ENCODE measurements at places on chromosomes 3 and 15.

DNA sequence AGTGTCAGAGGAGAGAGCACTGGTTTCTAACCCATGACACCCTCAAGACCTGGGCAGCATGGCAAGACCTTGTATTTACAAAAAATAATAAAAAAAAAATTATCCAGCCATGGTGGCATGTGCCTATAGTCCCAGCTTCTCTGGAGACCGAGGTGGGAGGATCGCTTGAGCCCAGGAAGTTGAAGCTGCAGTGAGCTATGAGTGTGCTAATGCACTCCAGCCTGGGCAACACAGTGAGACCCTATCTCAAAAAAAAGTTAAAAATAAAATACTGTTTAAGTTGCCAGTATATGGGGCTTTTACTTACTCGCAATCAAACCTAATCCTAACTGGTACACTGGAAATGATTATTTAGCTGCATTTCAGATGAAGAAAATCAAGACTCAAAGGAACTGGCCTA, 20.2 kb downstream of the ILDR1 start:
- no peak for DNase-seq

DNA sequence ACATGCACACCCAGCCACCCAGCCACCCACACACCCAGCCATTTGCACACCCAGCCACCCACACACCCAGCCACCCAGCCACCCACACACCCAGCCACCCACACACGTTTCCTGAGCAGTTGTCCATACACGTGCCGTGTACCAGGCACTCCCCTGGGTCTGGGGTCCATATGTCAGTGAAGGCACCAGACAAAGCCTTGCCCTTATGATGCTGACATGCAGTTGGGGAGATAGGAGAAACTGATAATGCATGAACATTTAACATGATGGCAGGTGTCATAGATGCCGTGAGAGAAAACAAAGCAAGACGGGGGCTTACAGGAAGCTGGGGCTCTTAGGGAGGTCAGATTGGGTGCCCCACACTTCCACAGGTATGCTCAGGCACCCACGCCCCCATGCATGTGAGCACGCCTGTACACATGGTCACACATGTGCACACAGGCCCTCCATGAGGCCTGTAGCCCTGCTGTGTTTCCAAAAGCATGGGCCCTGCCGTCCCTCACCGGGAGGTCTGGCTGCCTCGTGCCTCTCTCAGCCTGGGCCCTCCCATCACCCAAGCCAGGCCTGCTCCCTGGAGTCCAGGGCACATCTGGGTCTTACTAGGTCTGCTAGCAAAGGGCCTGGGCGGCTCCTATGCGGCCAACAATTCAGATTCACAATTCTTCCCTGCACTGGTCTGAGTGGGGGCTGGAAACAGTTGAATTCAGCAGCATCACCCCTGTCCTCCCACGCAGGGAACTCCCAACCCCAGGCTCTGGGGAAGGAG, 3.6 kb upstream of the DNAJB8 start:
- DNase-seq = no peak

DNA sequence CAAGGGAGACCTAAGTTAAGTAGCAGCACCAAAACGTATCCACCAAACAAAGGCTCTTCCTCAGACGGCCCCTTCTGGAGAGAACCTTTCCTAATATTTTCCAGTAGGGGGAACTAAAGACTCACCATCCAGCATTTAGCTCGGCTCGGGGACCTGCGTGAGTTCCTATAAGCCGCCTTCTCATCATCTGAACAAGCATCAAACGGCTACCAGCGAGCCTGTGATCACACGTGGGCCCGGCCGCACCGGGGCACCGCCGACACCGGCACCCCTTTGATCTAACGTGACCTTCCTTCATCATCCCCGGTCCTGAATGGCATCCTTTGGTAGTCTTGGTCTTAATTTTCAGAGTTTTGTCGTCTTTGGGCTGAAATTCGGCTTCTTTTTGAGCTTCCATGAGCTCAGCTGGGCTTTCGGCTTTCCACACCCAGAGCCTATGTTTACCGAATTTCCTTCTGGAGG, 1.4 kb upstream of the ROBO2 start:
- peak; percentile 48 for DNase-seq

- peak; percentile 36 for DNase-seq
Measured at GRCh38 chr3:190424478-190425439, 24.9 kb downstream of the TMEM207 start.

DNA sequence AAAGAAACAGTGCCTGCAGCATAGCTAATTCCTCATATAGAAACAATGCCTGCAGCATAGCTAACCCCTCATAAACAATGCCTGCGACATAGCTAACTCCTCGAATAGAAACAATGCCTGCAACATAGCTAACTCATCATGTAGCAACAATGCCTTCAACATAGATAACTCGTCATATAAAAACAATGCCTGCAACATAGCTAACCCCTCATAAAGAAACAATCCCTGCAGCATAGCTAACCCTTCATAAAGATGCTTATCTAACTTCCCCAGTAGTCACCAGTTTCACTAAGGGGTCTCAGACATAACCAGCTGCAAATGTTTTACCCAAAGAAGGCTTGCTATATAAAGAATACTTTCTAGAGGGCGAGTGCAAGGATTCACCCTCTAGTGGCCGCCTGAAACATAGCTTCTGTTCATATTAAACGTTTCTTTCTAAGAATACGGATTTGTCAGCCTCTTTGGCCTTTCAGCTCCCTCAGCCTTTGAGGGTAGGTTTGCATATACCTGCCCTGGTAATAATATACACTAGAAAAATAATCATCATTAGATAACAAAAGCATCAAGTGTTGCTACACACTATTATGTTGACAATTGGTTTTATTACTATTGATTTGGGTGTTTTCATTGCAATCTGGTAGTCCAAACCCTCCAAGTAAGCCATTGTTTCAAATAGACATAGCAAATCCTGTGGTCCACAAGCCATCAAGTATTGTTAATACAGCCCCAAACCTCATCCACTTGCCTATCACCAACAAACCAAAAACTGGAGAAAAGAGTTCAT, 44.4 kb upstream of the FAN1 start:
- peak; percentile 39 for DNase-seq

DNA sequence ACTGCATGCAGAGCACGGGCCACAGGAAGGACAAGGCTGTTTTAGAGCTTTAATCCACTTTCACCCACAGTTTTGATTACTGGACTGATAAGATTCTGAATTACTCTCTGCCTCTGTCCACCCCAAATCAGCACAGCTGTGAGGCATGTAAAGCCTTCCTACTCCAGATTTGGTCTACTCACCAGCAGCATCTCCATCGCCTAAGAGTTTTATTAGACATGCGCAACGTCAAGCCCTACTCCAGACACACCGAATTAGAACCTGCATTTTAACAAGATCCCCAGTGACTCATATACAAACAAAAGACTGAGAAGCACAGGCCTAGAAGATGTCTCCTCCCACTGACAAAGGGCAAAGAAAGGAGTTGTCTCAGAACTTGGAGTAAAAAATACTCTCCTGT, 221.2 kb downstream of the TUSC7 start:
- no peak for DNase-seq

- no peak for DNase-seq
Measured at GRCh38 chr3:188635258-188636042, 481.5 kb downstream of the LPP start.

GRCh38 chr3:40913192-40913591, 286.1 kb upstream of the CTNNB1 start:
- no peak for DNase-seq

DNA sequence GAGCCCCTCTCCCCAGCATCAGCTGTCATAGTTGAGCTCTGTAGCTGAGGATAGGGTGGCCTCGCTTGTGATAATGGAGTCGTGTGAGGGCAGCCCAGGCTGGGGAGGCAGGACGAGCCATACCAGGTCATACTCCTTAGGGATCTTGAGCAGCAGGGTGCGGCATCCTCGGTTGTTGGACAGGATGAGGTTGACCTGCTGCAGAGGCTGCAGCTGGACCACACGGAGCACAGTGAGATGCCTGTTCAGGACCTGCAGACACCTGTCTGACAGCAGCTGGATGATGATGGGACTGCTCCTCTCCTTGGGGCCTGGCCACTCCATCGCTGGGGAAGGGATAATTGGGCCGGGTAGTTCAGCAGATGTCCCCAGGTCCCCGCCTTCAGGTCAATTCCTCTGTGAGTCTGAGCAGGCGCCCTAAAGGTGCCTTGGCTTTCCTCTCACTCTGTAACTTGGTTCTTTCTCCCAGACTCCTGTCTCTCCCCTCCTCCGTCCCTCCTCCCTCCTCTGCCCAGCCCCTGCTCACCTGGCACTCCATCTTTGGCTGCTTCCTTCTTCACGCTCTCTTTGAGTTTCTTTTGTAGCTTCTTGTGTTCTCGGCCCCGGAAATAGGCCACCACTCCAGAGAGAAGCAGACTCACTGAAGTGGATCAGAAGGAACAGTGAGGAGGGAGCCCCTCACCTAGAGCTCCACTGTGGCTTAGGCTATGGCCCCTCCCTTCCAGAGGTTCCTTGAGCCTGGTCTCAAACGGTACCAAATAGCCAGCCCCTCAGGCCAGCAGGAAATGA, 7.8 kb downstream of the DUOX2 start:
- no peak for DNase-seq
